ENCODE measurements at places on chromosomes 1 and 21.

- peak; percentile 72 for DNase-seq
Observed at GRCh38 chr1:200738949-200739651, 407 bp downstream of the CAMSAP2 start.

DNA sequence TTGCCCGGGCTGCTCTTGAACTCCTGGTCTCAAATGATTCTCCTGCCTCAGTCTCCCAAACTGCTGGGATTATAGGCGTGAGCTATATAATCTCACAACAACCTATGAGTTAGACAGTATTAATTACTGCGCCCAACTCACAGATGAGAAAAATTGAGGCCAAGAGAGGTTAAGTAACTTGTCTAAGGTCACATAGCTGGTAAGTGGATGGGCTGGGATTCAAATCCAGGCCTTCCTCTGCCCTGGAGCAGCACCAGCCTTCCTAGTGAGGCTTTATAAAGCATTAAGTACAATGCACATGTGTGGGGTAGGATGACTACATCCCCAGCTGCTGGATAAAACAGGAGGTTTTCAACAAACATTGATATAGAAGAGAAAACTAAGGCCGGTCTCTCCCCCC is 15.1 kb downstream of the E2F2 start:
- DNase-seq = no peak

DNA sequence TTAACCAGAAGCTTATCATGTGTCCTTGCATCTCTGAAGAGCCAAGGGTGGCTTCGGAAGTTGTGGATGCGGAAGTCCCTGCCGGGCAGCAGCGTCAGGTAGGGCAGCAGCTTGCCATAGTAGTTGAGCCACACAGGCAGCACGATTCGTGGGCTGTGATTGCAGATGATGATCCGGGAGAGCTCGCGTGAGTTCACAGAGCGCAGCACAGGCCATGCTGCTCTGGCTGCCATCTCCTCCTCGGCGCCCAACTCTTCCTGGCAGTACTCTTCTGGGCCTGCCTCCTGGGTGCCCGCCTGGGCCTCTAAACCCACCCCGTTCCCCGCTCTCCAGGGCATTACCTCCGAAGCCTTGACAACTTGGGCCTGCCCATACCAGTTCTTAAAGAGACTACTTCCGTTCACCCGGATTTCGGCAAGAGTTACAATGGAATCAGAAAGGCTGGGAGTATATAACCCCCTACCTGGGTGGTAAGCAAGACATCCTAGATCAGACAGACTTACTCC is at the start of gene VHLL:
VHLL (minus strand) TSS at position 456 of the 506 bp plus-strand sequence; CDS start at position 338, 118 bp downstream.
- DNase-seq = no peak

DNA sequence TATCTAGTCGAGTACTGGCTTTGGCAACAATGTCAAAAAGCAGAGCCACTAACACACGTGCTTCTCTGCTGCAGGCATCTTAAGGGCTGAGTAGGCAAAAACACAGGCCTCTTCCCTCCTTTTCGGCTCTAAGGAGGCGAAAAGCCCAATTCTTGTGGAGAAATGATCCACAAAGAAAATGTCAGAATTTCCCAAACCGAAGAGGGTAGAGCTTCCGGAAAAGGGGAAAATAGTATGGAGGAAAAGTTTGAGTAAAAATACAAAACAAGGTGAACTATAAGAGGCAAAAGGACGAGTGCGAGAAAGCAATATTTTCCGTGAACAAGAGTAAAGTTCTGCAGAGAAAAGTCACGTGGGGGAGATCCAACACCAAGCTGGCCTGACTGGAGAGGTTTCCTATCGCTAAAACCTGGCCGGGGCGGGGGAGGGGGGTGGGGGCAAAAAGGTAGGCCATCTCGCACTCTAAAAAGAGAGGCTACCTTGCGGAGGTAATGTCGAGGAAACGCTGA is 551 bp downstream of the ZRANB2 start:
- no peak for DNase-seq

- DNase-seq = no peak
Observed at GRCh38 chr1:171346881-171347280, 32.9 kb downstream of the FMO4 start.

DNA sequence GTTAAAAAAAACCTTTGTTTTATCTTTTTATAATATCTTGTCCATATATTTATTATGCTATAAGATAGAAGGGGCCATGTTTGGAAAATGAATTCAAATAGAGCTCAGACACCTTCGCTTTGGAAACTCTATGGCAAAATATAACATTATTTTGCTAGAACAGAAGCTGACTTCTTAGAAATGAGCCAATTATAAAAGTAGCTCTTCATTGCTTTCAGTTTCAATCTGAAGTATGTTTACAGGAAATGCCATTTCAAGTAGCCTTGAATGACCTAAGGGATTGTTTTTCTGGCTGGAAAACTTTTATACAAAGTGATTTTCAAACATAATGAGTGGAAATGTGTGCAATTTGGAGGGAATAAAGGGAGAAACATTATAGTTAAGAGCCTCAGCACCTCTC is 37.8 kb upstream of the GBP5 start:
- DNase-seq = no peak

GRCh38 chr1:110393691-110394492 is 3.1 kb upstream of the SLC16A4 start:
- no peak for DNase-seq

DNA sequence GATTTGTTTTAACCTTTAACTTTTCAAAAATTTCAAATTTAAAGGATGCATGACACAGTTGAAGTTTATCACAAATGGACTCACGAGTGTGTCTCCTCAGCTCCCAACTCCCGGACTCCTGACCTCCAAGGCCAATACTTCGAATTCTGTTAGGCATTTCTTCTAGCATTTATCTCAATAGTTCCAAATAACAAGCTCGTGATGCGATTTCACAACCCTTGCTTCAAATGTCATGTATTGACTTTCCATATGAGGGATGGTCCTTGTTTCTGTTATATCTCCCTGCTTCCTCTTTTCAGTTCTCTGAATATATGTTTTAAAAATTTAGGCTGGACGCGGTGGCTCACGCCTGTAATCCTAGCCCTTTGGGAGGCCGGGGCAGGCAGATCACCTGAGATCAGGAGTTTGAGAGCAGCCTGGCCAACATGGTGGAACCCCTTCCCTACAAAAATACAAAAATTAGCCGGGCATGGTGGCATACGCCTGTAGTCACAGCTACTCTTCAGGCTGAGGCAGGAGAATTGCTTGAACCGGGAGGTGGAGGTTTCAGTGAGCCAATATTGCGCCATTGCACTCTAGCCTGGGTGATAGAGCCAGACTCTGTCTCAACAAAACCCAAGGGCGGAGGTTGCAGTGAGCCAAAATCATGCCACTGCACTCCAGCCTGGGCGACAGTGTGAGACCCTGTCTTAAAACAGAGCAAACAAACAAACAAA is 52.0 kb upstream of the TINAGL1 start:
- DNase-seq = no peak

DNA sequence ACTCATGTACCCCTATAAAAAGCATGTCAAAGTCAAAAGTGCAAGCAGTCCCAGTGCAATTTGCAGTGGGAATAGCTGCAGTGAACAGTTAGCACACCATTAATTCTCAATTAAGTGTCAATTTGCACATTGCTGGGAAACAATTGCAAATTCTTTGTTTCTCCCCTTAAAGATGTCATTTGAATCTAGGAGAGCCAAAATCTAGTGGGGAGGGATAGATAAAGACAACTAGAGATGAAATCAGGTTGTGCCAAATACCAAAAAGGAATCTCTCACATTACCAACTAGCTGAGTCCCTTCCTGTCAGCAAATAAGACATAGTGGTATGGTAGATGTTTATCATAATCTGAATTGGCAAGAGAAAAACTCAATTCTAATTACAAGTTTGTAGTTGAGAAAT is 330.7 kb downstream of the NUF2 start:
- DNase-seq = no peak

DNA sequence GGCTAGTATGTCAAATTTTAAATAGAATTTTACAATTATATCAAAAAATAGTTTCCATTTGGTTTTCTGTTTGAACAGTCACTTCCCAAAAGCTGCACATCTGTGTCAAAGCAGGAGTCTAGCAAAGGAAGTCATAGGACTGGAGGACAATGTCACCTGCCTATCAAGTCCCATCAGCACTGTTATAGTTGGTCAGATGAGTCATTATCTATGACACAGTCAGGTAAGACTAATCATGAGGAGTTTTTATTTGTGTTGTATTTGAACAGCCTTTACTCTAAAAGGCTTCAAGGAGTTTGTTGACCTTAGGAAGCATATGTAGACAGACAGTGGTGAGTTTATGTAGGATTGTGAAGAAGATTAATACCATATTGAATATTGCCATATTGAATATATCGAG is 74.2 kb upstream of the QSOX1 start:
- DNase-seq = no peak

- peak; percentile 89 for DNase-seq
Observed at GRCh38 chr1:167442142-167442848, 76.0 kb downstream of the CD247 start.

DNA sequence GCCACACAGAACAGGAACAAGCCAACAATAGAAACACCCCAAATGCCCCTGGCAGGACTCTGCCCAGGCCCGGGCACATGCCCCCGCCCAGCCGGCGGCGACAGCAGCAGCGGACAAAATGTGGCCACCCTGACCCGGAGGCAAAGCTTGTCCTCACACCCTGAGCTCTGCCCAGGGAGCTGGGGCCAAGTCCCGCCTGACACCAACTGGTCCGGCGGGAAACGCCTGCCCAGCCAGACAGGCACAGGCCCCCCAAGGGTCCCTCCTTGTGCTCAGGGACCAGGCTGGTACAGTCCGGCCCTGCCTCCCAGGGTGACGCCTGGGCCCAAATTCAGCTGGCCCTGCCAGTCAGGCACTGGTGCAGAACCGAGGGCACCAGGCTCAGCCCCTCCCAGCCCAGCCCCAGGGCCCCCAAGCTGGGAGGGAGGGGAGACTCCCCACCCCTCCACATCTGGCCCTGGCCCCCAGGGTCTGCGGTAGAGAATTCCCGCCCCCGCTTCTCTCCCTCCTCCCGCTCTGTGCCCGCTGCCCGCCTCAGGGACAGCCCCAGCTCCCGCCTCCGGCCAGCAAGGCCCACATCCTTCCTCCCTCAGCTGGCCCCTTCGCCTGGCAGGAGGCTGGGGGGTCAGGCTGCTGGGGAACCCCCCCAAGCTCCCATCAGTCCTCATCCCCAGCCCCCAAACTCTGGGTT is 2.0 kb downstream of the AHDC1 start:
- no peak for DNase-seq

DNA sequence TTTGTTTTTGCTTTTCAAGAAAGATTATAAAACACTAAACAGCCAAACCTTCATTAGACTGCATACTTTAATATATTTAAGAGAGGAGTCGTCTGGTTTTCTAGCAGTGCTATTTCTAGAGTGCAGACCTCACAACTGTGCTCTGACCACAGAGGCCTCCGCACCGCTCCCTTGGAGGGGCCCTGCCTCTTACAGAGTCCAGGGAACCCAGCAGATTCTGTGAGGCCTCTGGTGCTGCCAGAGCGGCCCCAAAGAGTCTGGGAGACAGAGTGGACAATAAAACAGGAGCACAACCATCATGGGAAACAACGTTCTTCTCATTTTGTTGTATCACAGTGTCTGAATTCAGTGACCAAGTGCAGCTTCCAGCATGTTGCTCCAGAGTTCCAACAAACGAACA is 5.8 kb downstream of the ATP5PO start:
- no peak for DNase-seq

- DNase-seq = no peak
Observed at GRCh38 chr1:93353286-93353685, 7.6 kb downstream of the DR1 start.

- no peak for DNase-seq
Observed at GRCh38 chr1:31230378-31230777, 9.3 kb downstream of the NKAIN1 start.

- peak; percentile 41 for DNase-seq
Observed at GRCh38 chr1:19096036-19096833, 113.8 kb downstream of the UBR4 start.

- no peak for DNase-seq
Observed at GRCh38 chr21:34910396-34910795, 138.7 kb downstream of the RUNX1 start.

GRCh38 chr1:233897325-233898162 is 6.9 kb upstream of the SLC35F3 start:
- no peak for DNase-seq

GRCh38 chr1:12405325-12406210 is 175.7 kb downstream of the VPS13D start:
- no peak for DNase-seq

- no peak for DNase-seq
Observed at GRCh38 chr1:44040846-44041245, 9.6 kb upstream of the SLC6A9 start.

DNA sequence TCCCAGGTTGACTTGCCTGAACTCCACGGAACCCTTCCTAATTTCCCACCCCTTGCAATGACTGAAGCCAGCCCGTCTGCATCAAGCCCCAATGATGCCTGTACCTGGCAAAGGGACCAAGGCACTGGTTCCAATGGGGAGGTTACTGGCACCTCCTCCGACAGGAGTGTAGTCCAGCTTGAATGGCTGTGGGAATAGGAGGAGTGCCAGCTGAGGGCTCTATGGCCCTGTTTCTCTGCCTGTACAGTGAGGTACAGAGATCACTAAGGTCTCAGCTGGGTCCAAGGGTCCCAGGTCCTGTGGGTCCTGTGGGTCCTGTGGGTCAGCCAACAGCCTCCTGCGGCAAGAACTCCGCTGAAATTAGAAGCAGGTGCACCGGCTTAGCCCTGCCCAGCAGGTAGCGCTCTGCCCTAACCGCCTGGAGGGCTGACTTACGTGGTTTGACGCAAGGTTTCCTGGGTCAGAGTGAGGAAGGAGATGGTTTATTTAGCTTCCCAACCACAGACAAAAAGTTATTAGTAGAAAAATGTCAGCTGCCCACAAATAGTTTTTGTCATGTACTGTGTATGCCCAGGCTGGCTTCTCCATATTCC is 9.9 kb upstream of the SPRR4 start:
- no peak for DNase-seq

- DNase-seq = no peak
Observed at GRCh38 chr1:224192082-224192788, 9.2 kb downstream of the DEGS1 start.

DNA sequence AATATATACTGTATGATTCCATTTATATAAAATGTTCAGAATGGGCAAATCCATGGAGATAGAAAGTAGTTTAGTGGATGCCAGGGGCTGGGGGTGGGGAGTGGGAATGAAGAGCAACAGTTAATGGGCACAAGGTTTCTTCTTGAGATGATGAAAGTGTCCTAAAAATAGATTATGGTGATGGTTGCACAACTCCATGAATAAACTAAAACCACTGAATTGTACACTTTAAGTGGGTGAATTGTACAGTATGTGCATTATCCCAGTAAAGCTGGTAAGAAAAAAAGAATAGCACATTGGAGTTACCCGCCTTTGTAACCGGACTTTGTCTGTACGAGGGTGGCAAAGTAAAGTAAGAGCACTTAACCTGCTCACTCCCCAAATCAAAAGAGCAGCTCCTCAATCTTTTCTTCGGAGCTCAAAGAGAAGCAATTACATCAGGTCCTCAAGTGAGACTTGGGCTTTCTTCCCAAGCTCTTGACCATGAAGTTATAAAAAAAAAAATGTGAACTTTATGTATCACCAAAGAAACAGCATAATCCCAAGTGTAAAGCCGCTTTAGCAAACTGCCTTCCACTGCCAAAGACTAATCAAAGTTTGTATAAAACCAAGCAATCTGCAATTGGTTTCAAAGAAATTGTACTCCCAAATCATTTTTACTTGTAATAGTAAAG is 32.1 kb downstream of the ALDH9A1 start:
- no peak for DNase-seq

- no peak for DNase-seq
Observed at GRCh38 chr1:19828546-19828945, 13.5 kb upstream of the RNF186 start.

- no peak for DNase-seq
Observed at GRCh38 chr1:240877605-240878004, 265.6 kb upstream of the GREM2 start.

Measured in CD4-positive, alpha-beta T cell (primary cell).